ENCODE measurements at places on chromosomes 16 and 17.

DNA sequence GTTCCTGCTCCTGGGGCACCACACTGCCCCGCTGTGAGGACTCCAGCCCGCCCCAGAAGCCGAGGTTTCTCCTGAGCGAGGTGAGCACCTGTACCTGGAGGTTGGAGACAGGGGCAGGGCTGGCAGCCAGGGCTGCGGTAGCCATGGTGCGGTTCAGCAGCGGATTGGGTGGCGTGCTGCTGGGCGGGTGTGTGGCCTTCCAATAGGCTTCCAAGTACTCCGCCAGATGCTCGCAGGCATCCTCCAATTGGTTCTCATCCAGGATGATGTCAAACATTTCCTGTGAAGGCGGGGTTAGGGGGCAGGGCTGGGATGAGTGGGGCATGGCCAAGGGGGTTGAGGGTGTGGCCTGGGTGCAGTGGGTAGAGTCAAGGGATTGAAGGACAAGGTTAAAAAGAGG lies 11.3 kb upstream of the ARL5C start:
- DNase-seq = peak; percentile 34

DNA sequence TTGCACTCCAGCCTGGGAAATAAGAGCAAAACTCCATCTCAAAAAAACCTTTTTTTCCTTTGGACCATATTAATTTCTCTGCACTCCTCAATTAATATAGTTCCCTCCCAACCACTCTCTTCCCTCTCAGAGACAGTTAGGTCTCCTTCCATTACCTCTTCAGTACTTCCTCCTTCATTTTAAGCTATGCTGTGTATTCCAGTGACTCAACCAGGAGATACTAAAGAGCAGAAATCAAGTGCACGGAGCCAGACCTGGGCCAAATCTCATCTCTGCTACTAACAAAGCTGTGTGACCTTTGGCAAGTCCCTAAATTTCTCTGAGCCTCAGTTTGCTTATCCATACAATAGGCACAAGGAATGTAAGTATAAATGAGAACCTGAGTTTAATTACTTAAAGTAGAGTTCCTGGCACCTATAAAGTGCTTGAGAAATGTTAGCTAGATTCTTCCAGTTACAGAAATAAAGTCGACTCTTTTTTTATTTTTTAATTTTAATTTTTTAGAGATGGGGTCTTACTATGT lies 8.5 kb downstream of the PECAM1 start:
- no peak for DNase-seq

GRCh38 chr17:9026741-9027140 lies 5.4 kb downstream of the NTN1 start:
- no peak for DNase-seq

- DNase-seq = no peak
These were observed 4.9 kb downstream of the DNAH3 start for GRCh38 chr16:21145738-21146137.

GRCh38 chr16:51734220-51734619 lies 583.1 kb upstream of the SALL1 start:
- DNase-seq = no peak

- DNase-seq = no peak
These were observed 23.4 kb downstream of the MYO18A start for GRCh38 chr17:29156781-29157180.

DNA sequence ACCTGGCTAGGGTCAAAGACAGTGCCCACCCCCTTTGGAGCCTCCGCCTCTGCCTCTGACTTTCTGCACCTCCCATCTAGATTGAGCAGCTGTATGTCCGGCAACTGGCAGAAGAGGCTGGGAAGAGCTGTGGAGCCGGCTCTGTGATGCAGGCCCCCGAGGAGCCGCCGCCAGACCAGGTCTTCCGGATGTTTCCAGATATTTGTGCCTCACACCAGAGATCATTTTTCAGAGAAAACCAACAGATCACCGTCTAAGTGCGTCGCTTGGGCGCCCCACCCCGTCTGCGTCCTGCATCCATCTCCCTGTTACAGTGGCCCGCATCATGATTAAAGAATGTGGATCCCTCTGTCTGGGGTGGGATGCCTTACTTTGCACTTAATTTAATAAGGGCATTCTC lies 22.1 kb downstream of the IRF8 start:
- no peak for DNase-seq

DNA sequence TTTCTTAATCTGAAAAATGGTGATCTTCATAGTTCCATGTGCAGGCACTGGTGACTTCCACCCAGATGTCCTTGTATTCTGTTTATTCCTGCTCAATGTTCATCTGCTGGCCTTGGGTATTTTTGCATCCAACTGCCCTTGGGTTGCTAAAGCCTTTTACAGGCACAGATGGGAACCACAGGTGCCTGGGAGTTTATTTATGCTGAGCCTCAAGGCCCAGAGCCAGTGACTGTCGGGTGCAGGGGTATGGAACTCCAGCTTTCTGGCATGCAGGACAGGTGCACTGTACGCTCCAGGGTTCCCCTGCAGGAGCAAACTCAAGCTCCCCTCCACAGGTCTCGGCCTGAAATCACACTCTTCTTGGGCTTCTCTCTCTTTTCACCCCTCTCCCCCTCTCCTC lies 22.3 kb downstream of the DYNLRB2 start:
- no peak for DNase-seq

DNA sequence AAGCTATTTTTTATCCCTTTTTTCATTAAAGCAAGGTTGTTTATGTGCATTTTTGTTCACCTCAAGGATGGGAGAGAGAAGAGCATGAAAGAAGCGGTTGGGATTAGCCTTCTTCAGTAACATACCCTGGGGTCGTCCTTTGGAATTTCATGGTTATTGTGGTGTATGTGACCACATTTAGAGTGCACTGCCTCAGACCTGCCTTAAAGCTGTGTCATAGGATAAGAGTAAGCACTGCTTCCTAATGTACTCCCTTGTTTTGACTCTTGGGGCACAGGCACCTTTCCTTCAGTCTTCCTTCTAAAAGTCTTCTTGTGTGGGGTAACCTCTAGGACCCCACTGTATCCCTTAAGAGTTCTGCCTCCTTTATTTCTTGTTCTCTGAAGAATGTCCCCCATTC lies 28.9 kb downstream of the TNRC6A start:
- peak; percentile 6 for DNase-seq

DNA sequence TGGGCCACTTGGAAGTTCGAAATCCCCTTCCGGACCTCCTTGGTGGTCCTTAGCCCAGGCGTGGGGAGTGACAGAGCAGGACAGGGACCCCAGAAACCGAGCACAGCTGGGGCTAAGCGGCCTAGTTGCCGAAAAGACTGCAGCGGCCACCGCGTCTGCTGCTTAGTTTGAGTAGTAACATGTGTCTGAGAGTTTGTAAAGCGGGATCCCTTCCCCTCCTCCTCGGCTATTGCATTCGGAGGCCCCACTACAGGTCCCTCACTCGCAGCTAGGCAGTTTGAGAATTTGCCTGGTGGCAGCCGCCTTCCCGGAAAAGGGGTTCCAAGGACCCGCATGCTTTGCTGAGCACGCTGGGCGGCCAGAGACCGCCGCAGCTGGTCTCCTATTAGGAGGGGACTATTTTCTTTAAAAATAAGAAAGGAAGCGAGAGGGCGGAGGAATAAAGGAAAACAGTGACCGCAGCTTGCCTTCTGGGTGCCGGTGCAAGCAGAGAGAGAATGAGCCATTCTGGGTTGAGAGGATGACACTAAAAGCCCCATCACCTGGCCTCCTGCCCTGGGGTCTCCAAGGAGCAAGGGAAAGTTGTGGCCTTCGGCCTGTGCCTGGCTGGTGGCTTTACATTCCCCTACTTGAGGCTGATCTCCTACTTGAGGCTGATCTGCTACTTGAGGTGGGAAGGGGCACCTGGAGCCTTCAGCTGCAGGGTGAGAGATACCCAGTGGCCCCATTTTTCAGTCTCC lies 1.1 kb upstream of the HOXB5 start:
- no peak for DNase-seq

- DNase-seq = peak; percentile 72
These were observed 5.4 kb upstream of the PNPO start for GRCh38 chr17:47935961-47936360.

- peak; percentile 82 for DNase-seq
These were observed 222.1 kb downstream of the RBFOX3 start for GRCh38 chr17:79388556-79389295.

DNA sequence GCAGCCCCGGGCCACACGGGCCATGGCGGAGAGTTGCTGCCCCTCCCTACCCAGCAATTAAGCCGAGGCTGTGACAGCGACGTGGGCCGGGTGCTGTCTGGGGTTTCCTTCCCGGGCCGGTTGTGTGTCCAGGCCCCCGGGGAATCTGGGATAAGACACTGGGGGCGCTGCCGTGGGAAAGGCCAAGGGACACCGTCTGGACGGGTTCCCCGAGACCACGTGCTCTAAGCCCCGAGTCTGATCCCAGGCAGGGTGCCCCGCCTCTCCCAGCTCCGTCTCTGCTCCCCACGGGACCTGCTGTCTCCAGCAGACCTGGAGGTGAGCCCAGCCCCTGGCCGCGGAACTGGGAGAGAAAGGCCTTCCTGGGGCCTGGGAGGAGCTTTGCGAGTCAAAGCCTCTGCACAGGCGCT lies 92.2 kb downstream of the IRX3 start:
- no peak for DNase-seq

DNA sequence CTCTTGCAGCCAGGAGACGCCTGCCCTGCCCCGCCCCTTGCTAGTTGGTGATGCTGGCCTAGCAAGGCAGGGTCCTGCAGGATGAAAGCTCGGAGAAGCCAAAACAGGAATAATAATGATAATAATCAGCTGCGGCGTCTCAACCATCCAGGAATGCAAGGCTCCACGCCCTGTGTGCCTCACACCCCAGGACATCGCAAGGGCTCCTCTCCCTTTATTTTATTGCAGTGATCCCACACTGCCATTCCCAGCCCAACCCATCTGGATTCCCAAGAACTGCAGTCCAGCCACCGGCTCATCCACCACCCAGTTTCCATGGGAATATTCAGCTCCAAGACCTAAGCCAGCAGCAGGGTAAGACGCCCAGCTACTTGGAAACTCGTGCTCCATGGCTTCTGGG lies 21.0 kb upstream of the ZNF652 start:
- no peak for DNase-seq

DNA sequence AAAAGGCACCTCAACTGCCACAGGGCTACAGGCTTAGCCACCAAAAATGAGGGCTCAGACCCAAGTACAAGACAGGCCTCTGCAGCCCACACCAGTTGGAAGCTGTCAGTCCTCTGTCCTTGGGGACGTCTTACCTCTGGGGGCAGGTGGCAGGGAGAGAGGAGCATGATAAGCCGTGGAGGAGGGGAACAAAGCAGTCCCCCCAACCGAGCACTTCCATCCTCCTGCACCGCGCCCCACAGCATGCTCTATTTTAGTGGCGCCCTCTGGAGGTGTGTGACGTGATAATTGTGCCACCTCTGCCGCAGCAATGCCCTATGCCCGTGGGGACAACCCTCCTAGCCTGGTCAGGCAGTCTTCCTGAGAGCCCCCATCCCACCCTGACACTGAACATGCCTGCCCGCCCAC lies 13.6 kb downstream of the G6PC3 start:
- no peak for DNase-seq

DNA sequence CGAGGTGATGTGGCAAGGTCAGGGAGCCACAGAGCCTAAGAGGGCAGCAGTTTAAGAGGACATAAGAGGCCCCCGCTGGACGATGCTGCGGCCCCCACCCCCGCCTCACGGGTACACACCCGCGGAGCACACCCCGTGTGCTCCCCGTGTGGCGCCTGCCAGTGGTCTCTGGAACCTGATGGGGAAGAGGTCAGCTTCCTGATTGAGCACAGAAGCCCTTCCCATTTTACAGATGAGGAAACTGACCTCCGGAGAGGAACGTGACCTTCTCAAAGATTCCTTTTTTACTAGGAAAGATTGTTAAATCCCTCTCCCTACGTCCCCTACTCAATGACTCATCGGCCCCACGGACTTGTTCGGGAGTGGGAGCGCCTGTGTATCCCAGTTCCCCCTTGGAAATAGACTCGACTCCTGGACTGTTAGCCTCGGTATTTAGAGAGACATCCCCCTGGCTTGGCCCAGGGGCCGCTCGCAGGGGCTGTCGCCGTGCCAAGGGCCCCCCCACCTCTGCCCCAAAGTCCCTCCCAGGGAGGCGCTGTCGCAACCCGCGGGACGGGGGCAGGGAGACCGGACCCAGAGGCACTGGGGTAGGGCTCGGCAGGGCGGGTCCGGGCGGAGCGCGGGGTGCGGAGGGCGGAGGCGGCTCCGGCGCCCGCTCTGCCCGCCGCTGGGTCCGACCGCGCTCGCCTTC lies at the start of gene ABCC3:
ABCC3 (plus strand) TSS at position 658 of the 691 bp plus-strand sequence. CDS start 56 bp downstream, outside the sequence.
- DNase-seq = peak; percentile 63

DNA sequence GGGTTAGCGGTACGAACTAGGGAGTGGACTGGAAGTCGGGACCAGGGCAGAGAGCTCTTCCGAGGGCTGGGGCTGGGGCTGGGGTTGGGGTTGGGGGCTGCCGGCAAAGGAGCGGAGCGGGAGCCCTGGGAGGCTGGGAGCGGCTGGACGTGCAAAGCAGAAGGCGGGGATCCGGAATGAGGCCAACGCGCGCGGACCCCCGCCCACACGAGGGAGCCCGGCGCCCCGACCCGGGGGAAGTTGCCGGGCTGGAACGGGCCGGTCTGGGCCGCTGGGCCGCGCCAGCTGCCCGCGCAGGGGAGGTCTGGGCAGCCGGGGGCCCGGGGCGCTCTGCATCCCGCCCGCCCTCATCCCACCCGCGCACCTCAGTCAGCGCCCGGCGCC lies 323 bp downstream of the ST3GAL2 start:
- DNase-seq = no peak

GRCh38 chr16:56349086-56349415 lies 76.3 kb downstream of the AMFR start:
- no peak for DNase-seq

- DNase-seq = no peak
These were observed 898 bp downstream of the SNAI3 start for GRCh38 chr16:88685156-88686061.

GRCh38 chr17:57350266-57350665 lies 93.9 kb downstream of the MSI2 start:
- no peak for DNase-seq

GRCh38 chr16:58755989-58756649 lies 22.0 kb upstream of the GOT2 start:
- peak; percentile 86 for DNase-seq

DNA sequence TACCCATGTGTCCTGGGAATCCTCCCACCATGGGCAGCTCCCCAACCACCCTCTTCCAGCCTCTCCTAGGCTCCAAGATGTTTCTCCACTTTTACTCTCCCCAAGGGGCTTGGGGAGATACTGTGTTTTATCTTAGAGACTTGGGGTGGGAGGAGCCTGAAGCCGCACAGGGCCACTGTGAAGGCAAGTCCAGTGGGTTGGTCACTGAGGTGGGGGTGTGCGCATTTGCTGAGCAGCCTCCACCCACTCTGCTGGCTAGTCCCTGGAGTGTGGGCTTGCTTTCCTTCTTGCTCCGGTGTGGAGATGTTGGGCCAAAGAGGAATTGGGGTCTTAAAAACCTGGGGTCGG lies 4.1 kb upstream of the CLDN9 start:
- no peak for DNase-seq

GRCh38 chr16:78689028-78689427 lies 589.6 kb downstream of the WWOX start:
- DNase-seq = peak; percentile 41

GRCh38 chr17:44604116-44604761 lies 47.0 kb downstream of the FZD2 start:
- DNase-seq = no peak

- DNase-seq = peak; percentile 17
These were observed 2.1 kb downstream of the MGAT5B start for GRCh38 chr17:76870377-76870714.

GRCh38 chr16:990516-991291 lies 9.1 kb downstream of the SOX8 start:
- no peak for DNase-seq

All from cardiac muscle cell (in vitro differentiated cells and primary cell).